ENCODE measurements at places on chromosomes 13 and 19.

DNA sequence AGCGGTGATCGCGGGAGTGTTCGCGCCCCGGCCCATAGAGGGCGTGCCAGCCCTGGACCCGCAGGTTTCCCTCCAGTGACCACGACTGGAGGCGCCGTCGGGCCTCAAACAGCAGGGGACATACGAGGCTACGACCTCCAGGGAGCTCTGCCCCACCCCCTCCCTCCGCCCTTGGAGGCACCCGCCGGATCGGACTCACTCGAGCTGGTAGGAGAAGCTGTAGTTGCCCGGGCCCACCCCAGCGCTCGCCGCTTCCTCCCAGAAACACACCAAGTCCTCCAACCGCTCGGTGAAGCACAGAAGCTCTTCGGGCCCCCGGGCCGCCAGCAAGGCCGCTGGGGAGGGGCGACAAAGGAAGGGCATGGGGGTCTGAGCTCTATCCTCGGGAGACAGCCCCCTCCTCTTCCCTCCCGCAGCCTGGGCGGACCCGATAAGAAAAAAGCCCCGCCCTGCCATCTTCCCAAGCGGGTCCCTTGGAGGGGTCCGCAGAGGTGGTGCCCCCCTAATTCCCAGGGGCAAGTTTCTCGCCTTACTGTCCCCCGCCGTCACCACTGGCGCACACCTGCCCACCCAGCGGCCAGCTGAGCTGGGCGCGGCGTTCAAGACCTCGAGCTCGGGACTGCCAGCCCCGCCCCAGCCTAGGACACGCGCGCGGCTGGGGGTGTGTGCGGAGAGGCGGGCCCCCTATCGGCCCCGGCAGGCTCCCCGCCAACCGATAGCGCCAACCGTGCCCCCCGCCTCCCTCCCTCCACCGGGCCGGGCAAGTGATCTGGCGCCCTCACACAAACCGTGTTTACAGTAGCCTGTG is 1.0 kb downstream of the EPOR start:
- DNase-seq = peak; percentile 74

GRCh38 chr19:16509141-16510061 is 13.2 kb downstream of the C19orf44 start:
- DNase-seq = no peak

GRCh38 chr13:27487776-27488175 is 37.4 kb upstream of the MTIF3 start:
- no peak for DNase-seq

DNA sequence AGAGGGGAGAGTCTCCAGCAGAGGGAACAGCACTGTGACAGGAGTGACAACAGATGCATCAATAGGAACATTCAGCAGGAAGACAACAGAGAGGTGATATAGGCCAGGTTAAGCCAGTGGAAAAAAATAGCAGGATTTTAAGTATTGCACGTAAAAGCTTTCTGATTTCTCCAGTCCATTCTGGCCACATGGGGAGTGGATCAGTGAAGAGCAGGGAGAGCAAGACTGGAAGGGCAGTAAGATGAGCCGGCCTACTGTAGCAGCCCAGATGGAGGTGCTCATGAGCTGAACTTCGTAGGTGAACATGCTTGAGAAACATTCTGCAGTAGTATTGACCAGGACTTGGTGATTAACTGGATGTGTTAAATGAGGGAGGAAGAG is 1.7 kb downstream of the UTP14C start:
- no peak for DNase-seq

Data from GM13976 (cell line).